ENCODE measurements at places on chromosomes 2 and 18. TPM values are rescaled to one million over a fixed set of nuclear protein-coding genes. Genes with fewer than 3 reads are reported as not detected.

The KLHL29 gene
- total RNA-seq = 7.3 TPM

The DAW1 gene
- not detected for total RNA-seq

The ANKRD29 gene
- total RNA-seq = 0.61 TPM

The IL1RN gene
- not detected for total RNA-seq

The IL18R1 gene
- total RNA-seq = not detected

GRCh38 chr18:55265984-55266383 lies 306.7 kb upstream of the CCDC68 start:
- H3K36me3 ChIP-seq = peaks cover 33% of the 10 kb centered on the region
- DNase-seq = no peak
- H3K4me3 ChIP-seq = no peak overlapping the region
- no peak overlapping the region for H3K27ac ChIP-seq

- H3K36me3 ChIP-seq = peaks cover 4% of the 10 kb centered on the region
- H3K27ac ChIP-seq = no peak overlapping the region
- peaks cover 10% of the 10 kb centered on the region for H3K4me1 ChIP-seq
- DNase-seq = no peak
- H3K27me3 ChIP-seq = peaks cover 53% of the 10 kb centered on the region
- H3K4me3 ChIP-seq = peak overlapping the region; percentile 78
Measured at GRCh38 chr18:50558157-50558556, 1.7 kb upstream of the MAPK4 start.

DNA sequence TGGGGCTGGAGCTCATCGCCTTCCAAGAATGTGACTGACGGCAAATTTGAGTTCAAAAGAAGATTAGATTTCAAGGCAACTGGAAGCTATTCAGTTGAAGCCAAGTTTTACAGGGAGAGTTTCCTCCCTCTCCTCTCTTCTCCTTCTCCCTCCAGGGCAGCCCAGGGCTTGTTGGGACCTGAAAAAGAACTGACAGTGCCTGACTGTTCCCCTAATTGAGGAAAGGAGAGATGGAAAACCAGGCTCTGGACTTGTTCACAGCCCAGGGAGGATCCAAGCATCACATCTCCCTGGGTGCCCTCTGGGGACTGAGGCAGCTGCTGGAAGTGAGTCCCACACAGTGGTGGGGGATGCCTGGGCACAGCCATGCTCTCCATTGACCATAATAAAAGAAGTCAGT lies 88.1 kb downstream of the THNSL2 start:
- no peaks in the 10 kb centered on the region for H3K4me1 ChIP-seq
- no peaks in the 10 kb centered on the region for H3K27me3 ChIP-seq
- H3K36me3 ChIP-seq = no peaks in the 10 kb centered on the region
- no peak overlapping the region for H3K4me3 ChIP-seq
- H3K27ac ChIP-seq = no peak overlapping the region

GRCh38 chr2:1854729-1855547 lies 110.6 kb upstream of the PXDN start:
- DNase-seq = peak; percentile 46
- no peak overlapping the region for H3K27ac ChIP-seq
- no peaks in the 10 kb centered on the region for H3K36me3 ChIP-seq
- peaks cover 35% of the 10 kb centered on the region for H3K27me3 ChIP-seq
- H3K4me1 ChIP-seq = peaks cover 32% of the 10 kb centered on the region

DNA sequence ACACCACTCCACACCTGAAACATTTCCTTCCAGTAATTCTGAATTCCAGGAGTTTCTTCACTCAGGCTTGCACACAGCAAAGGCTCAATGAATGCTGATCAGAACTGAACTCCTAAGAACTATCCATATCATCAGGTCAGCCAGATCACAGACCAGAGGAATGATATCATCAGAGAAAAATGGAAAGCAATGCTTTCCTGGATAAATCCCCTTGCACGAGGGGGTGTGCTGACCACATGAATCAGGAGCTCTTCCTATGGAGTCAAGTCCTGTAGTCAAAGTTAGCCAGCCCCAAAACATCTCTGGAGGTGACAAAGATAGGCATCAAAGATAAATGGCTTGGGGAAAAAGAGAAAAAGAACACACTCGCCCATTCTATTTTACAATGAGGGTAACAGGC lies 83.8 kb upstream of the ACVR2A start:
- H3K36me3 ChIP-seq = peaks cover 8% of the 10 kb centered on the region
- DNase-seq = no peak
- peaks cover 6% of the 10 kb centered on the region for H3K4me1 ChIP-seq
- H3K27ac ChIP-seq = no peak overlapping the region
- H3K27me3 ChIP-seq = no peaks in the 10 kb centered on the region

DNA sequence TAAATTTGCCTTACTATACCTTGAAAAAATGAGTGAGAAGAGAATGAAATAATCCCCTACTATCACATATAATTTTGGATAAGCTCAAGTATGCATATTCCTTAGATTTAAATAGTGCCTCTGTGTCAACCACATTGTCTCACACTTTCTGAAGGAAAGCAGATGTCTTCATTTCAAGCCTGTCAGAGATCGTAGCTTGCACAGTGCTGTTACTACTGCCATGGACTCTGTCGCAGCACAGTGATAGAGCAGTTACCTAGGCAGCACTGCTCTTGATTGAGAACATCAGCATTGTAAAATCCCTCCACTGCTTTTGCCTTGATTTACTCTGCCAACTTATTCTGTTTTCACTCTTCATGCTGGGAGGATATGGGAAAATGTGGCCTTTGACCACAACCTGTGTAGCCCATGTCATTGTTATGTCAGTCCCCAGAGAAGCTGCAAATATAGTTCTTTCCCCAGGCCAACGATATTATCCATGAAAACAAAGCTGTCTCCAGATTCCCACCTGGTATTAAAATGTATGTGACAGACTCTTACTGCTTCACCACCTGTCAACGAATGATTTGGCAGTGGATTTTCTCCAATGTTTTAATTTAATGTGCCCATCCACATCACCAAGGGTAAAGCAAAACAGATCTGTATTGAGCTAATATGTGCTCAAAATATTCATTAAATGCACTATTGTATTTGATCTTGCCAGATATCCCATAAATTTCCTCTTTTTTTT lies 675.7 kb downstream of the METTL4 start:
- no peaks in the 10 kb centered on the region for H3K36me3 ChIP-seq
- H3K27me3 ChIP-seq = peaks cover 4% of the 10 kb centered on the region
- no peak for DNase-seq
- no peak overlapping the region for H3K4me3 ChIP-seq
- H3K27ac ChIP-seq = no peak overlapping the region
